Aorta (tissue), 5 donors: ENCODE measurements at places on chromosomes 7 and 10.

DNA sequence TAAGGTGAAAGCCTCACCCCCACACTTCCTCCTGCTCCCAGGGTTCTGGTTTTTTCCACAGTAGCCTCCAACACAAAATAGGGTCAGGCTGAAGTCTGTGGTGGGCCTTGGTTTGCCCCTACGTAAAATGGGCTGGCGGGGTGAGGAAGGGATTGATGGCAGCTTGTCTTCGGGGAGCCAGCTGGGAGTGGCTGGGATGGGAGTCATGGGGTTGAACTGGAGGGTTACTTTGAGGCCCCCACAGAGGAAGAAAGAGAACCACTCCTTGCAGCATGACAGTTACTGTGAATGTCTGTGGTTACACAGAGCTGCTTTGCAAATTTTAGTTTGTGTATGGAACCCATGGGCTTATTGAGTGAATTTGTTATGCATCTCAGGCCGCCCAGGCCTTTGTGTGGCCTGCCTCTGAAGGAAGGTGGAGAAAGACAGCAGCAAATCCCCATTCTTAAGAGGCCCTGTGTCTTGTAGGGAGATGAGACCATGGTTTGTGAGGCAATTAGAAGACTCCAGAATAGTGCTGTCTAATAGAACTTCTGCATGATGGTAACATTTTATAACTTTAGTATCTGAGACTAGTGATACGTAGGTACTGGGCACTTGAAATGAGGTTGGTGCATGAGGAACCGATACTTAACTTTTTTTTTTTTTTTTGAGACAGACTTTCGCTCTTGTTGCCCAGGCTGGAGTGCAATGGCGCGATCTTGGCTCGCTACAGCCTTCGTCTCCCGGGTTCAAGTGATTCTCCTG lies 8.1 kb downstream of the TRIM8 start:
- DNase-seq: peak; percentile 22

GRCh38 chr7:98354511-98355249 lies 46.2 kb downstream of the BAIAP2L1 start:
- peak; percentile 46 for DNase-seq

DNA sequence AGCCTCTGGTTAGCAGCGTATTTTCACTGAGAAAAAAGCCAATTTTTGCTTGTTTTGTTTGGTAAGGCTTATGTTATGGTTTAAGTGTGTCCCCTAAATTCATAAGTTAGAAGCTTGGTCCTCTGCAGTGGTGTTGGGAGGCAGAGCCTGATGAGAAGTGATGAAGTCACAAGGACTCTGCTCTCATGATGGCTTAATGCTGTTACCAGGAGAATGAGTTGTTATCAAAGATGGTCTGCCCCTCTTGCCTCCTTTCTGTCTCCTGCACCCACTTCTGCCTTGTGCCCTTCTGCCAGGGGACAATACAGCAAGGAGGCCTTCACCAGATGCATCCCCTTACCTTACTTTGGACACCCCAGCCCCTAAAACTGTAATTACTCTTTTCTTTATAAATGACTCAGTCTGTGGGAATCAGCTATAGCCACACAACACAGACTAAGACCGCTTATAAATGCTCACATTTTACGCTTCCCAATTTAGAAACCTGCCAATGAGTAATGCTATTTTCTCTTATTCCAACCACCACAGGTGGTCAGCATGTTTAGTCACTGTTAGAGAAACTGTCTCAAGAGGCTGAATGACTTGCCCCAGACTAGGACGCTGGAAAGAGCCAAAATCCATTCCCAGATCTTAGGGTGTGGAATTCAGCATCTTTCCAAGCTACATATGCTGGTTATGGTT lies 6.1 kb upstream of the PKD1L1 start:
- no peak for DNase-seq

DNA sequence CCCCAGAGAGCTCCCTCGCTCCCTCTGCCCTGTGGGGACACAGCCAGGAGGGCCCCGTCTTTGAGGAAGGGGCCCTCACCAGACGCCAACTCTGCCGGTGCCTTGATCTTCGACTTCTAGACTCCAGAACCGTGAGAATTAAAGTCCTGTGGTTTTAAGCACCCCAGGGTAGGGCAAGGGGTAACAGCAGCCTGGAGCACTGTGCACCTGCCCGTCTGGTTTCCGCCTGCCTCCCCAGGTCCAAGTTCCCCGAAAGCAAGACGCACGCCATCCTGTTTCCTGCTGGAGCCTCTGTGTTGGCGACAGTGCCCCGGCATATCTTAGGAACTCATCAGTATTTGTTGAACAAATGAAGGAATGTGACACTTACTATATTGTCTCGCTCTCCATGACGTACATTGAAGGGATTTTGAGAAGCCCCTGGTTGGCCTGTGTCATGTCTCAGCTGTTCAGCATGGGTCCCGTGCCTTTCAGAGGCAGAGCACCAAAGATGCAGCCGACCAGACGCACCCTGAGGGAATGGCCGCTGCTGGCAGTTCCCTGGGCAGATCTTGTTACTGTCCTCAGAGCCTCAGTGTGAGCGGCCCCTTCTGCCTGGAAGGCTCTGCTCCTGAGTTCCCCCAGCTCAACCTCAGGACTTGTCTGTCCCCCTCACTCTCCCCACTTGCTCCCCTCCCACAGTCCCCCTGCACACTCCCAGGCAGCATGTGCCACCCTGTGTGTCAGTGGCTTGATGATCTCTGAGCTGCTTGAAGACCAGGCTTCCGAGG lies 226.2 kb downstream of the TCERG1L start:
- no peak for DNase-seq

DNA sequence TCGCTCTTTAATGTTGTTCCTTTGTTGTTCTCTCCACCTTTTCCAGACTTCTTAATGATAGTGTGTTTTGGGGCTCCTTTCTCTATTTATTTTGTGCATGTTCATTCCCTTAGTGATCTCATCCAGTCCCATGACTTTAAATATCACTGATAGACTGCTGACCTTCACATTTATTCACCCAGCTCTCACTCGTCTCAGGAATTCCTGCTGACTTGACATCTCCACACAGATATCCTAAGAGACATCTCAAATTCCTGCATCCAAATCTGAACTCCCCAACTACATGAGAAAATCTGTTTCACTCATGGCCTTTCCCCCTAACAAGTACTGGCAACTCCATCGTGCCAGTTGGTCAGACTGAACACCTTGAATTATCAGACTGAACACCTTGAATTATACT lies 111.2 kb downstream of the CTTNBP2 start:
- no peak for DNase-seq

DNA sequence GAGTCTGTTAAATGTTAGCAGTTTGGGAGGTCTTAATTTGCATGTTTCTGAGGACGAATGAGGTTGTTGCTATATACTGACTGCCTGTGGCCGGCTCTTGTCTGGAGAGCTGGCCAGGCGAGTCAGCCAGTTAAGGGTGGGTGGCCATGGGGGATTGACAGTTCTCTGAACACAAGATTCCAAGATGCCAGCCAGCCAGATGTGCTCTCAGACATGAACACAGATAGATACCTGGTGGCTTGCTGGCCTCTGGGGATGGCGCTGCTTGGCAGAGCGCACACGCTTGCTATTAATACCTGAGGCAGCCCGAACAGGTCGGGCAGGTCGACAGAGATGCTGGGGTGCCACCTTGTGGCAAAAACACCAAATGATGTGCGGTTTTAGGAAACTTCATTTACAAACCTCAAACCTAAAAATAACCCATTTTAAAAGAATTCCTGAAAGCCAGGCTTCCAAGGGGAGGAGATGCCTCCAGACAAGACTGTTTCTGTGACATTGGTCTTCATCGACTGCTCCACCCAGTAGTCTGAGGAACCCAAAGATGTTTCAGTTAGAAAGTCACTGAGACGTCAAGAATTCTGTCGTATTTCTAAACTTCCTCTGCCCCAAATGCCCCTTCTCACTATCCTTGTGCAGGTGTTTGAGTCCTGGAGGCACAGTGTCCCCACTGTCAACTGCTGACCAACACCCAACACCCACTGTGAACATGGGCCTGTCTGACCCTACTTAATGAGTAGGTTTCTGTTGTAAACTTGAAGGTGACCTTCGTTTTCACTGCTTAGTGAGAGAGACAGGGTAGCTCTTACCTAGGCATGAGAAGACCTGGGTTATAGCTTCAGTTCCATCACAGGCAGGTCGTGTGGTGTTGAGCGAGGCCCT lies 123.4 kb downstream of the NT5C2 start:
- DNase-seq: peak; percentile 69

GRCh38 chr10:75649466-75649865 lies 218.0 kb downstream of the LRMDA start:
- DNase-seq: no peak

- DNase-seq: no peak
These were observed 21.7 kb upstream of the BTBD16 start for GRCh38 chr10:122249303-122249850.

DNA sequence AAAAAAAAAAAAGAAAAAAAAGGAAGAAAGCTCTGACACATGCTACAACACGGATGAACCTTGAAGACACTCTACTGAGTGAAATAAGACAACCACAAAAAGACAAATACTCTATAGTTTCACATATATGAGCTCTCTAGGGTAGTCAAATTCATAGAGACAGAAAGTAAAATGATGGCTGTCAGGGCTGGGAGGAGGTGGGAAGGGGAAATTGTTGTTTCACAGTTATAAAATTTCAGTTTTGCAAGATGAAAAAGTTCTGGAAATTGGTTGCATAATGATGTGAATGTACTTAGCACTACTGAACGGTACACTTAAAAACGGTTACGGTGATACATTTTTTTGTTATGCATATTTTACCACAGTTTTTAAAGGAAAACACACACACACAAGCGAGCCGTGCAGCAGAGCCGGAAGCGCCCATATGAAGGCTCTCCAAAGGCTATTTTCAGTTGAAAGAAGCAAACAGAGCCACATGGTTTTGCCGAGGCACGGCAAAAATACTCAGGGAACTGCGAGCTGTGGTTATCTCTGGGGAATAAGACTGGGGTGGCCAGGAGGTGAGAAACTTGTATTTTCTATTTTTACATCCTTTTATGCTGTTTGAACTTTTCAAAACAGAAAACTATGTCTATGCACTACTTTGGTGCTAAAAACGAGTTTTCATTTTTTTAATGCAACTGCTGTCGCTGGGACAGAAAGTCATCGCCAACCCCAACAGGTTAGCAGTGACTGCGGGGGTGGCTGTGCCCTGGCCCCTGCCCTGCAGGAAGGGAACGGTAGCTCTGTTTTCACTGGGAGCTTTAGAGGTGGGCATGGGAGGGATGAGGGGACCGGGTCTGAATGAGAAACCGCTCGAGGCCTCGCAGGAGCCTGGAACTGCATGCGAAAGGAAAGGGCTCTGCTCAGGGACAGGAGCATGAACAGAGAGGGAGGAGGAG lies 132.9 kb downstream of the OAT start:
- DNase-seq: peak; percentile 59

GRCh38 chr7:106770191-106770590 lies 94.9 kb upstream of the PIK3CG start:
- DNase-seq: no peak

GRCh38 chr7:42093349-42093905 lies 143.6 kb downstream of the GLI3 start:
- no peak for DNase-seq

DNA sequence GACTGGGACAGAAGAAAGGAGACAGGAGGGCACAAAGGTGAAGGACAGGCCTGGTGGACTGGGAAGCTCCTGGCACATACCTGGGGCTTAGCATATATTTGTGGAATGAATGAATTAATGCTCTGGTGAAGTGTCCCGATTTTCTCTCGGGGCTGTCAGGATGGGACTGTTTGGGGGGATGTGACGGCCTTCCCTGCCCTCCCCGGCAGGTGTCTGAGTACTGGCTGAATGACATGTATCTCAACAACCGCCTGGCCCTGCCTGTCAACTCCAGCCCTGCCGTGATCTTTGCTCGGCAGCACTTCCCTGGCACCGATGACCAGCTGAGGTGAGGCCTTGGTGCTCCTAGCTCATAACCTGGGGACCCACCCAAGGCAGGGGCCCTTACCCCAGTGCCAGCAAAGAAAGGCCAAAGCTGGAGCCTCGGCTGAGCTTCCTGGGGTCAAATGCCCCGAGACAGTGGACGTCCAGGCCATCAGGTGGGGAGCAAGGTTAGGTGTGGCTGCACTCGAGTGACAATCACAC lies 6.5 kb downstream of the CHAT start:
- DNase-seq: peak; percentile 48

DNA sequence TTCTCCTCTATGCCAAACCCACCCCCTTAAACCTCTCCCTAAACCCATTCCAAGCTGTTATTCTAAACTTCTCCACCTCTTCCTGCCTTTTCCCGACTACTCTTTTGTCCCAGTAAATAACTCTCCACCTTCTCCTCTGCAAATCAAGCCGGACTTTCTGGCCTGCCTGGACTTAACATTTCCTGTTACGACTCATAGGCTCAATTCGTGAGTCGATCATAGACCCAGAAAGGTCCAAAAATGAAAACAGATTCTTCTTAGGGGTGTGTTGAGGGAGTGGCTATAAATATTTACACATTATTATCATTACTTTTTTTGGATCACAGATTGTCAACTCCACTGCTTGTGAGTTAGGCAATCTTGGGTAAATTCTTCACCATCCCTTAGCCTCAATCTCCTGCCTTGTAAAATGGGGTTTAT lies 59.0 kb upstream of the HABP2 start:
- no peak for DNase-seq

DNA sequence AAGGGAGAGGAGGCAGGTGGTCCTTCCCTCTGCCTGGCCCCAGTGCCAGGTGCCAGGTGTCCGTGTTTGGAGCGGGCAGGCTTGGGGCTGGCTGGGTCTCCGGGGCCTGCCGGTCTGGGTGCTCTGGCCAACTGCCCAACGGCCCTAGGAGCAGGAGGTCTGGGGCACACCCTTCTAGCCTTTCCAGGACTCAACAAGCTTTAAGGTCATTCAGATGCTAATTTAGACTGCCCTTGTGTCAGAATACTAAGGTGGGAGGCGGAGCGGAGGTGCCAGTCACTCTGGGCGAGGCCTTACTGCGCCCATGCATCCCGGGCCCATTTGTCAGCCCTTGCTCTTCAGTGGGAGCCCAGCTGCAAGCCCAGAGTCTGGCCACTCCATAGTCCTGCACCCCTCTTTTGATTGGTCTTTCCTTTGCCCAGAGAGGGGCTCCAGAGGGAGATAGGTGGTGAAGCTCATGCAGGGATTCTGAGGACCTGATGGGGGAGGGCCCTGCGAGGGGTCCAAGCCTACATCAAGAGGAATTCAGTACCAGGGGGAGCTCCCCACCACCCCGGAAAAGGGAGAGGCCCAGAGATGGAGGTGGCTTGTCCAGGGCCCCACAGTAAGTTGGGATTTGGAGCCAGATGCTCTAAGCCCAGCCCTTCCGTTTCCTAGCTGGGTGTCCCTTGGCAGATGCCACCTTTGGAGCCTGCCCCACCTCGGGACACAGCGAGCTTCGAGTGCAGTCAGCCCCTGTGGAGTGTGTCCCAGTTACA lies 1.3 kb downstream of the PGAM2 start:
- DNase-seq: peak; percentile 71

- DNase-seq: no peak
These were observed 200.3 kb upstream of the PCLO start for GRCh38 chr7:83362871-83363550.

DNA sequence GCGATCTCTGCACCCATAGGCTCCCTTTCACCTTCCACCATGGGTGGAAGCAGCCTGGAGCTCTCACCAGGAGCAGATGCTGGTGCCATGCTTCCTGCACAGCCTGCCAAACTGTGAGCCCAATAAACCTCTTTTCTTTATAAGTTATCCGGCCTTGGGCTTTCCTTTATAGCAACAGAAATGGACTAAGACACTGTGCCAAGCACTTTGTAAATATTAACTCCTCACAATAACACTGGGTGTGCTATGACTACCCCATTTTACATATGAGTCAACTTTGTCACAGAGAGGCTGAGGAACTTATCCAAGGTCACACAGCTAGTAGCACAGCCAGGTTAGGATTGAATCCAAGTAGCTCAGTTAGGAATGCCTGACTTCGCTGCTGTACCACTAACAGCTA lies 79.7 kb upstream of the KCNMA1 start:
- no peak for DNase-seq

- DNase-seq: peak; percentile 53
These were observed 138.1 kb upstream of the CDCA7L start for GRCh38 chr7:22083704-22084240.

- DNase-seq: no peak
These were observed 63.6 kb upstream of the TRIM24 start for GRCh38 chr7:138396251-138397070.
